ENCODE measurements at places on chromosomes 7 and 10.
A peak's percentile ranks its signal among the peaks of the same experiment; 100 is the strongest.

DNA sequence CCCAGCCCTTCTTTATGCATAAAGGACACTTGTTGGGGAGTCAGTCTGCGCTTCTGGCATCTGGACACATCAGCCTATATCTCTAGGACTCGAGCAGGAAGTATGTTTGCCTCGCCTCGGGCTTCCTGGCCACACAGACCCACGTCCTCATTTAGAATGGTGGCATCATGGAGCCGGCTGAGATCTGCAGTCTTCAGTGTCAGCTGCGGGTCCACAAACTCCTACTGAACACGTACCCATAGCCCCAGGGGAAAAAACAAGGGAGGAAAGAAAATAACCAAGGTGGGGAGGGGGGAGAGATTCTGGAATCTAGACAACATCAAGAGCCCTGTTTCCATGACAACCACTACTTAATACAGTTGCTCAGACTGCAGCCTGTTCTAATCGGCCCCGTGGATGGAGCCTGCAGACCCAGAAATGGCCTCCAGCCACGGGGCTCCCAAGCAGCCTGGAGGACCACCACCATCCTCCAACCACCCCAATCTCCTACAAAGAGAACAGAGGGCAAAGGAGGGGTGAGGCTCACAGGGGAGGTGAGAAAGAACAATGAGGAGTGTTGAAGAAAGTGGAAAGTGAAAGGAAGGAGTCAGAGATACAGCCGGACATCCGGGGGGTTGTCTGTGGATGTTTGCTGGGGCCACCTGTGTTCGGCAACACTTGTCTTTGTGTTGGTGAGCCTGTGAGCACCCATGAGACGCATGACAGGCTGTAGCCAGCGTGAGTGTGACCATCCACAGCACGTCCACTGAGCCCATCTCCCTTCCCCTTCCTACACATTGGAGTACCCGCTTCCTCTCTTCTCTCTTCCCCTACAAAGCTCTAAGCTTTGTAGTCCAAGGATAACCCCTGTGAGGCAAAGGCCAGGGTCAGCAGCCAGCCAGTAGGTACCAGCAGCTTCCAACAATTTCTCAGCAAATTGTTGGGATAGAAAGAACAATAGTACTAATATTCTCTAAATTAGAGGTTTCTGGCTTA lies 141.0 kb downstream of the PLXNA4 start:
- DNase-seq = no peak

- DNase-seq = no peak
Observed at GRCh38 chr7:17580141-17580540, 281.7 kb downstream of the AHR start.

- DNase-seq = no peak
Observed at GRCh38 chr7:101163279-101164070, 1.9 kb downstream of the VGF start.

DNA sequence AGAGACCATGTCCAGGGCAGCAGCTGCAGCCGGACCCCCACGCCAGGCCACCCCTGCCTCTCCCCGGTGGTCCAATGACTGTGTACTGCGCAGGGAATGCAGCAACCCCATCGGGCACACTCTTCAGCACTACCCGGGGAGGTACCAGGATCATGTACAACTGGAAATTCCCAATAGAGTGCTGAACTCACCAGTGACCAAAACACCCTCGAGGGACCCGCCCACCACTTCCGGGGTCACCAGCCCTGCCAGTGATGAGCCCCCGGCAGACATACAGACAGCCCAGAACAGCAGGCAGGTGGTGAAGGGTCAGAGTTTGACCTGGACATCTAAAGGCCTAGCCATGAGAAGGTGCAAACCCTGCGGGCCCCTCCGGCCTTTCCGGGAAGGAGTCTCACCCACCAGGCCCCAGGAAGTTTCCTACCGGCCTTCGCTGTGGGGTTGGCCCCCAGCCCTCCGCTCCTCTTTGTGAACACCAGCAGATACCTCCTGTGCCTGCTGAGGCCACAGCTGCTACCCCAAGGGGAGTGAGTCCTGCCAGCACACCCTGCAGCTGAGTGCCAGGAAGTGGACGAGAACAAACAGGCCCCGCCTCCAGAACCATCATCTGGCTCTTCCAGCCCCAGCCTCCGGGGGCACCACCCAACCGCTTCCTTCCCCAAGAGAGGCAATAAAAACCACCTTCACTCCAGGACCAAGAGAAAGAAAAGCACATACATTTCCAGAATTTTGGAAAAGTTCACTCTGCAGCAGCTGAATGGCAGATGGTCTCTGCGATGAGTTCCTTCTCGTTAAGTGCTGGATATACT lies 5.0 kb upstream of the ANKRD61 start:
- DNase-seq = peak; percentile 61

- no peak for DNase-seq
Observed at GRCh38 chr10:68954904-68955303, 1.1 kb upstream of the DDX21 start.

DNA sequence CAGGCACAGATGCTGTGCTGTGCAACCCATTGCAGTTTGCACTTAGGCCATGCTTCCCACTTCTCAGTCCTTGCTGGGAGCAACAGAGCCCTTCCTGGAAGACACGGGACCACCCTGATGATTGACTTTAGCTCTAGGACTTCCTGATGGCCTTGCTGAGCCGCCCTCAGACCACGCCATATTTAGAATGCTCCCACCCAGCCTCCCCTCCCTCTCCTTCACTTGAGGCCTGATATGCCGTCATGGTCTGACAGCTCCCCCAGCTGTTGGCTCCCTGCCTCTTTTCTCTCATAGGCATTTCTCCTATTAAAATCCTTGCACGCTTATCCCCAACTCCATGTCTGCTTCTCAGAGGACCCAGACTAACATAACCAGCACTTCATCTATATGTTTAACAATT lies 29.4 kb upstream of the GATAD1 start:
- DNase-seq = no peak

DNA sequence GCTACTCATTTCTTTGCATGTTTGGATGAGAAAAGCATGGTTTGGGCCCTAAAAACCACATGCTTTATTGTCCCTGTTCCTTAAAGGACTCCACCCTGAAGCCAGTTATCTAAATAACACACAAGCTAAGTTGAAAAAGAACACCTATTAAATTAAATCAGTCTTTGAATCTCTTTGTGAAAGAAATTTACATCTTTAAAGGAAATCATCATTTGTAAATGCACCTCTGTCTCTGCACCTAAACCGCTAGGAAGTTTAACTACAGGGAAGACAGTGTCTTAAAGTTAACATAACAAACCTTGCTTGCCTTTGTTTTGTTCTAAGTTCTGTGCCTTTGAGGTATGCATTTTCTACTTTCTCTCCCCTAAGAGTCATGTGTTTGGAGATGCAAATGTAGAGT lies 52.6 kb downstream of the HTR7 start:
- DNase-seq = no peak

- no peak for DNase-seq
Observed at GRCh38 chr10:112915590-112916572, 34.2 kb upstream of the TCF7L2 start.

GRCh38 chr10:110959379-110960332 lies 40.3 kb downstream of the SHOC2 start:
- DNase-seq = no peak

- DNase-seq = no peak
Observed at GRCh38 chr10:22317076-22317370, 835 bp downstream of the COMMD3 start.

DNA sequence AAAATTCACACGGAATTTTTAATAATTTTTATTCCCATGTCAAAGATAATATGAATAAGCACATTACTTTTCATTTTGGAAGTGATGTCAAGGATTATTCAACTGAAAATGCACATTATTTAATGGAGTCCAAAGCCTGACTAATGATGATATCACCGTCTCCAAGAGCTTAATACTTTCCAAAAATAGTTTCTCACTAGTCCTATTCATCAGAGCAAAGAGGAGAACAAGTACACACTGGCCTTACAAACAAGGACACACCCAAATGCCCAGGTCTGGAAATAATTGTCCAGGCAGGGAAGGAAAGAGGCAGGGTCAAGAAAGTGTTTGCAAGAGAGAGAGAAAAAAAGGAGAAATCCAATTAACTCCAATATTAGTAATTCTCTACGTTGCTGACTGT lies 216.8 kb upstream of the CCDC6 start:
- no peak for DNase-seq

- no peak for DNase-seq
Observed at GRCh38 chr10:44937196-44938005, 22.2 kb upstream of the RASSF4 start.

GRCh38 chr7:77799078-77799964 lies 748 bp downstream of the PHTF2 start:
- peak; percentile 35 for DNase-seq

GRCh38 chr10:132309879-132310591 lies 2.3 kb upstream of the STK32C start:
- DNase-seq = no peak

GRCh38 chr7:26457696-26458327 lies 166.2 kb downstream of the SNX10 start:
- no peak for DNase-seq

DNA sequence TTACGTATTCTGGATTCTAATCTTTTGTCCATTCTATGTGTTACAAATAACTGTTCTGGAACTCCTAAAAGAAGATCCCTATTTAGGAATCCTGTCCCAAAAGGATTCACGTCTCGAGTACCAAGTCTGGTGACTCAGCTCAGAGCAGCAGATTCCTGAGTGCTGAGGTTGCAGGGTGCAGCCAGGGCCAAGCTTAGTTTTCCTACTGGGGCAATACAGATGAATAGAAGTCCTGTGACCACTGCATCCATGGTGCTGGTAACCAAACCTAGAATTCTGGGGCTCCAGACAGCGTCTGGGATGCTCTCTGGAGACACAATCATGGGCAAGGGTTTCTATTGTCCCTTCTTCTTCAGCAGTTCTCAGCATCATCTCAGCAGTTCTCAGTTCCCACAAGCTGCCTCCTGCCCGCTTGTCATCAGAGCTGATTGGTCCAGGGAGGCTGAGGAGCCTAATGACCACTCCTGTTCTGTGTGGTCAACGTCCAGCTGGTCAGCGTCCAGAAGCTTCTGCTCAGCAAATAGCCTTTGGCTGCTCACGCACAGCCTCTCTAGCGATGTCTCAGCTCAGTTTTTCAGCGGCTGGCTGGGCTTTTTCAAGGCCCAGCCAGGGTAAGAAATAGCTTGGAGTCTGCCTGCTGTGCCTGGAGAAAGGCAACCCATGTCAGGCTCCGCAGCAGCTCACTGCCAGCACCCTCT lies 50.4 kb upstream of the C7orf33 start:
- no peak for DNase-seq

GRCh38 chr10:102264371-102264770 lies 19.0 kb downstream of the GBF1 start:
- no peak for DNase-seq

GRCh38 chr10:125060482-125060825 lies 99.9 kb downstream of the CTBP2 start:
- DNase-seq = no peak

DNA sequence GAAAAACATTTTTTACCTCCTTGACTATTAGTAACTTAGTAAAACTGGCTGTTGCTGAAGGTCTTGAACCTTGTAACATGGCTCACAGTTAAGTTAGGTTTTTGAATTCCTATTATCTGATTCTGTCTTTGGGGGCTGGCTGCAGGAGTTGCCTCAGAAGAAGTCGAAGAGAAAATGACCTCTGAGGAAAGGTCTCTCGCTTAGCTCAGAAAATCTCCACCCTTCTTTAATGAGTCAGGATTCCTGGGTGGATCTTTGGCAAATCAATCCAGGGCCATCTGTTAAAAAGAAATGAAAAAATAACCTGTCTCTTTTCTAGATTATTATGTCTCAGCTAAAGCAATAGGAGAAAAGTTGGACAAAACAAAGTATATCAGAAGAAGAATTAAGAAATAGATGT lies 267.8 kb upstream of the SEMA3C start:
- no peak for DNase-seq

- DNase-seq = no peak
Observed at GRCh38 chr10:24790073-24790472, 66.4 kb upstream of the ARHGAP21 start.

GRCh38 chr10:44416936-44417335 lies 32.0 kb upstream of the CXCL12 start:
- DNase-seq = no peak

DNA sequence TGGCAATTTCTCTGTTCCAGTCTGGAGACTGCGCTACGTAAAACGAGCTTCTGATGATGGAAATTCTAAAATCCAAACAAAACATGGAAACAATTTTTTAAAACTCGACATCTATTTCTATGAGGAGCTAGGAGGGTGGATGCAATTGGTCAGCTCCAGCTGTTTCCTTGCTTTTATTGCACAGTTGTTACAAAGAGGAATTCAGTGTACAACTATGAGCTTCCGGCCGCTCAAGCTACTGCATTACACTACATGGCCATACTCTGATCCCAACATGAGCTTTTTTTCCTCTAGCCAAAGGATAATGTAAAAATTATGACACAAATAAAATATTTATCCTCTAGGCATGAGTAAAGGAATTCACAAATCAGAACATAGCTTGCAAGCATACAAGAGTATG lies 403.1 kb upstream of the C7orf33 start:
- DNase-seq = no peak

- no peak for DNase-seq
Observed at GRCh38 chr7:85070967-85071628, 115.8 kb downstream of the SEMA3D start.

- no peak for DNase-seq
Observed at GRCh38 chr7:92739091-92739490, 97.3 kb downstream of the CDK6 start.

Data from activated naive CD8-positive, alpha-beta T cell treated with anti-CD3 and anti-CD28 coated beads, Interleukin-2, amount 50 U/mL, for 24 hours (primary cell).